ENCODE measurements at places on chromosomes 5 and 9. TPM values are rescaled to one million over a fixed set of nuclear protein-coding genes. Genes with fewer than 3 reads are reported as not detected.

DNA sequence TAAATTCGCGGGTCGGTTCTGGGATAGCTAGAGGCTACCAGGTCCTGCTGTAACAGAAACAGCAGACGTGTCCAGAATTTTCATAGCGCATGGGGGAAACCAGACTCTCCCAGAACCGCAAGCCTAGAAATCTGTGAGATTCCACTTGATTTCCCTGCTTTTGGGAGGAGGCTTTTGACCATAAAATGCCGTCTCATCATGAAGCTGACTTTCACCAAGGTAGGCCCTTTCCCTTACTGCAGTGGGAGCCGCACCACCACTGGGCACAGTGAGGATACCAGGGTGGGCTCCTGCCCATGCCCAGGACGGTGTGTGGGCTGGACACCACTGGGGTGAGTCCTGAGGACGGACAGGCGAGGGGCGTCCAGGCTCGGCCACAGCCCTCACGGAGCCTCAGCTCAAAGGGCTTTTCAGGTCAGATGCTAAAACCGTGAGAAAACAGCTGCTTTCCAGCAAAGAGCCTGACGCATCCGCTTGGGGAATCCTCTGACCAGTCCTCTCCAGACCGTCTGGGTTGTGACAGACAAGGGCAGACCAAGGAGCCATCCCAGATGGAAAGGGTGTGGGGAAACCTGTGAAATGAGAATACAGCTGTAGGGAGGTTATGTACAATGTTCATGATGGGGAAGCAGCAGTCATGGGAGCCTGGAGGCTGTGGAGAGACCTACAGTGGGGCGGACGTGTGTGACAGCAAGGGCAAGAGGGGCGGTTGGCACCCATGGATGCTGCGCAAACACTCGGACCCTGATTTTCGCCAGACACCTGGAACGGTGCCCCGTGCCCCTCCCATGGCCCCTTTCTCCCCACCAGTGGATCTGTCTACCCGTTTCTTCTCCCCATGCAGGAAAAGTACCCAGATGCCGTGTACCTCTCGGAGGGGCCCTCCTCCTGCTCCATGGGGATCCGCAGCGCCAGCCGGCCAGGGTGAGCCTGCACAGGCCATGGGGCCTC lies 59.2 kb downstream of the IPPK start:
- no peak for DNase-seq

- no peak for DNase-seq
These were observed 17.8 kb upstream of the SPINK1 start for GRCh38 chr5:147849226-147849625.

- no peak for DNase-seq
These were observed 142.0 kb downstream of the RMI1 start for GRCh38 chr9:84122572-84122971.

DNA sequence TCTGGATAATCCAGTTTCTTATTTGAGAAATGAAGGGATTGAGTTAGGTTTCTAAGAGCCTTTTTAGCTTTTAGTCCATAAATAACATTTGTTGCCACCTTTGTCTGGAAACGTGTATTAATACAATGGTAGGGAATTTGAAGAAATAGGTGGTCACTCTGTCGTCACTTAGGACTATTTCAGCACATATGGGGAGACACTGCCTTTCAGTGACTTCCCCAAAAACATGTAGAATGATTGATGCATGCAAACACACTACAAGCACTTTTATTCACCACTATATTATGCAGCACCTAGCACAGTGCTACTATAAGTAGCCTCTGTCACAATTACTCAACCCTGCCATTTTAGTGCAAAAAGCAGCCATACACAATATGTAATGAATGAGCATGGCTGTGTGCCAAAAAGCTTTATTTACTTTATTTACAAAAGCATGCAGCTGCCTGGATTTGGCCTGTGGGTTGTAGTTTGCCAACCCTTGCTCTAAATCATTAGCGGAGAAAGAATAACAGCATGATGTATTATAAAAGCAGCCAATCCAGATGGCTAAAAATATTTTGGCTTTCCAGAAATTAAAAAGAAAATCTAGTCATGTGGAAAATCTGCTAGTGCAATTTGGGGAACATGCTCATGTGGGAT lies 154.2 kb upstream of the HMHB1 start:
- no peak for DNase-seq

Gene MUSK
- not detected for total RNA-seq

GRCh38 chr9:74555565-74555964 lies 58.4 kb downstream of the RORB start:
- DNase-seq: no peak

Gene AQP3
- total RNA-seq: 203 TPM
